Skin of body (tissue), 3 donors: ENCODE measurements at places on chromosomes 5 and 9. TPM values are rescaled to one million over a fixed set of nuclear protein-coding genes. Genes with fewer than 3 reads are reported as not detected.

DNA sequence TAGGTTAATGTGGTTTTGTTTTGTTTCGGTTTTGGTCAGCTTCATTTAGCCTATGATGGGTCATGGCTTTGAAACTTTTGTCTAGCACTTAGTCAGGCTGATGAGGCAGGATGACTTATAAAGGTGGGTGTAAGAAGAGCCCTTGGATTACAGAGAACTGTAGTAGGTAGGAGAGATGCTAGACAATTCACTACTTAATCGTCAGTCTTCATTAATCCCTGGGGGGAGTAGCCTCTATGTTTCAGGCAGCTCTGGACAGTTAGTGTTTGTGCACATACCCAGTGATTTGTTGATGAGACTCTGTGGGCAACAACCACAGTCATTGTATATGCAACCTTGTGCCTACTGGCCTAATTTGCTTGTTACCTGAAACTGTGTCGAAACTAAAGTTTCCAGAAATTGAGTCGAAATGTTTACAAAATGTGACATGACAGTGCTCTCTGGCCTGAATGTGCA lies 113.3 kb downstream of the MTREX start:
- DNase-seq = no peak

DNA sequence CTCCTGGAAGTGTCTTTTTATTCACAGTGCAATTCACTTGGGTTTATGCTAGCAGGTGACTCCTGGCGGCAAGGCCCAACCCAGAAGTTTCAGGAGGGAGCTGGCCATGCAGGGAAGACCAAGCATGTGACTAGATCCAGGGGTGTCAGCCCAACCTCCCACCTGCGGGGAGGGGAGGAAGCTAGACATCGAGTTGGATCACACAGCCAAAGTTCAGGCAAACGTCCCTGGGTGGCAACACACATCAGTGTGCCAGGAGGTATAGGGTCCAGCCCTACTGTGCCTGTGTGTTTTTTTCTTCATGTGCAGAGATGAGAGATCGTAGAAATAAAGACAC lies 25.3 kb downstream of the PNPLA7 start:
- DNase-seq = no peak

DNA sequence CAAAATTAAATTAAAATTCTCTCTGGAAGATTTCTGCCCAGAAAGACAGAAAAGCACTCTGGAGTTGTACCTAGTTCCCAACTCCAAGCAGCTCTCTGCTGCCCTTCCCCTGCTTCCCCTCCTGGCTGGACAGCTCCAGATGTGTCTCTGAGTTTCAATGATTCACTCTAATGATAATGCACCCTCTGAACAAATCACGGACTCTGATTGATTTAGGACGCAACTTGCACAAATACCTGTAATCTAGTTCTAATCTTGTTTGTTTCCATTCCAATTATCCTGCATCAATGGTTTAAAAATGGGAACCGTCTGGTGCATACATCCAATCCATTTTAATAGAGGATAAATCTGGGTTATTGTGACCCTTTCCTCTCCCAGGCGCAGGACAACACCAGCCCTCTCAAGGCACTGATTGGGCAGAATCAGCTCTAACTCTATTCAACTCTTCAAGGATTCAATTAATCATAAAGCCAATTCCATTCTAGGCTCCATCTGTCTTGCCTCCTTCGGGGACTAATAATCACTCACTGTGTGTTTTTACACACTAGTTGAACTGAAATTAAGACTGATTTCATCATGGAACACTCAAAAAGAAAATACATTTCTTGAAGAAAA lies 111.2 kb upstream of the LRRTM2 start:
- DNase-seq = no peak

DNA sequence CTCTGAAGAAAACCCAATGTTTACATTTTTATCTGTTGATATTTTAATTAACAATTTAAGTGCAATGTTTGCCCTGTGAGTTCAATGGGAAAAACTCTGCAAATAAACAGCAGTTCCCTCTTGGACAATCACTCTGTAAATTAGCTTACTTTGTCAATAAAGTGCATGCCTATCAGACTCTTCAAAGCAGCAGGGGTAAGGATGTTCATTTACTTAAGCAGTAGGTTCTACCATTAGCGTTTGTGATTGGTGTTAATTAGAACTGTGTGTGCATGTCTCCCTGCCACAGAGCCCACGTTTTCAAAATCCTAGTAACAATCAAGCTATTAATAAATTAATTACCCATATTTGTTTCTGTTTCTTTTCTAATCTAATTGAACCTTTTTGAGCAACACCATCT lies 1921.6 kb upstream of the WWC1 start:
- no peak for DNase-seq

DNA sequence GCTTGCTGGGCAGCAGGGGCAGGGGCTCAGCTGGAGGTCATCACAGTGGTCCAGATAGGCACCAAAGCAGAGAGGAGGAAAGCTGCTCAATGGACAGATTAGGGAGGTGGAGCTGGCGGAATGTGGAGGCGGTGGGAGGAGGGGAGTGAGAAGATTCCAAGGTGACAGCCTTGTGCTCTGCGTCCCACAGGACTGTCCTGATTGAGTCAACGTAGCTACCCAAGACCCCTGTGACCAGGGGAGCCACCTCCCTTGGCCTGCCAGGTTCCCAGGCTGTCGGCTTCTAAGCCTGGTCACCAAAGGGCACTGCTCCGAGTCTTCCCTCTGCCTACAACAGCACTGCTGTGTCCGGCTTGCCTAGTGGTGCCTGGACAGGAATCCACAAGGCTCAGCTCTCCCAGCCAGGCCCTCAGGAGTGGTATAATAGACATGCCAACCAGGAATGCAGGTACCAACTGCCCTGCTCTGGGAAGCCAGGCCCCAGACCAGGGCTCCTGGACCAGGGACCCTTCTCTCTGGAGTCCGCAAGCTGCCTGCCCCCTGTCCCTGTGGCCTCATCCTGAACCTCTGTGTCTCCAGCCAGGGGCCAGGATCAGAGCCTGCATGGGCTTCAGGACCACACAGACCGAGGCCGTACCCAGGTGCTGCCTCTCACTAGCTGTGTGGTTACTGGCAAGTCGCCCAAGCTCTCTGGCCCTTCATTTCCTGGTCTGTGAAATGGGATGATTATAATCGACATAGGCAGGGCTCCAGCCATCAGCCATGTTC lies 67.9 kb downstream of the STK10 start:
- no peak for DNase-seq

- peak; percentile 64 for DNase-seq
Observed at GRCh38 chr9:115117999-115118878, at the start of gene TNC. TSS of gene TNC (minus strand) at chr9:115118157. CDS start at chr9:115091018, 27,139 bp downstream.

DNA sequence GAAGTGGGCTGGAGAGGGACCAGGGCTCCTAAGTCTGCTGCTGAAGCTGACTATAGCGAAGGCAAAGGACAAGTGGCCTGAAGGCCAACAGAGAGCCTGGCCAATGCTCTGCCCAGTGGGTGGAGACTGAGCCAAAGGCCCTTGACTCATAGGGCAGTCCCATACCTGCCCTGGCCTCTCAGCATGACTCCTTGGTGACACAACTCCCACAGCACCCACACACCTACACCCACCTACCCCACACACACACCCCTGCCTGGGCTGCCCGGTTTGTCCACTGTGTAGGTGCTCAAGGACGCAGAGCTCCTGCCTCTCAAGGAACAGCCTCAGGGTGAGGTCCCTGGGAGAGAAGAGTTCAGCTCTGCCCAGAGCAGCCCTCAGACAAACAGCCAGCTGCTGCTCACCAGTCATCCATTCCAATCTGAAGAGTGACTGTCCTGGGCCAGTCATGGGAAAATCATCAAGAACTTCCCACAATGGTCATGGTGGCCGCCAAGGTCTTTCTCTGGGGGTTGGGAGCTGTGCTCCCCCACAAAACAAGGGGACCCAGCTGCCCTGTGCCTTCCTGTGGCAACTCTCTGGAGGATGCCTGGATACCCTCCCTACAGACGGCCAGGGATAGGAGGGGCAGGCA lies 5.0 kb downstream of the TNIP1 start:
- DNase-seq = no peak

DNA sequence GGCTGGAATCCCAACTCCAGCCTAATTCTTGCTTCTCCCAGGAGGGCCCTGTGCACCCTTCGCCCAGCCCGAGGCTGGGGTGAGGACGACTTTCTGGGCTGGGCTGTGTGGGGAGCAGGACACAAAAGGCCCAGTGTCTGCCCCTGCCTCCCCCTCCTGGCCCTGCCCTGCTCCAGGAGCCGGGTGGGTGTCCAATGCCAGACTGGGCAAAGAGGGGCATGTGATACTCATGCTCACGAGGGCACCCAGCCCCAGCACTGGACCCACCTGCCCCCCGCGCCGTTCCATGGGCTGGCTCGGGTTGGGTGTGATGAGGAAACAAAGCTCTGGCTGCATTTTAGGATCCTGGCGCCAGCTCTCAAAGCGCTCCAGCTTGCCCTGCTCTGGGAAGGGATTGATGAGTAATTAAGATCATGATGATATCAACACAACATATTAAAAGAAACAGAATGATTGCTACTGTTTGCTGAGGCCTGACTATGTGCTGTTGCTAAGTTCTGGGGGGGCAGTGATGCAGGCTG lies 30.7 kb downstream of the LHX2 start:
- no peak for DNase-seq

DNA sequence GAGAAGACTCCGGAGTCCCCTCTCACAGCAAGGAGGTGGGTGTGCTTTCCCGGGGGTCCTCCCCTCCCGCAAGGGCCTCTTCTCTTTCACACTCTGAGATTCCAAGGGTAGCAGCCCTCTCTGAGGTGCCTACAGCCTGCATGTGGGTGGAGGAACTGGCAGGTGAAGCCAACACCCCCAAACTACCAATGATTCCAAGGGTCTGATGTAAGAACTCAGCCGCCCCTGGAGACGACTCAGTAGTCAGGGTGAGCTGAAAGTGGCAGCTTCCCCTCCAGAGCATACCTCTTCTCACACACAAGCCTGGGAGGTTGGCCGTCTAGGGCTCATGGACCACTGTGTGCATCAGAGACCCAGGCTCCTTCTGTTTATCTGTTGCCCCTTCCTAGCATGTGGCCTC lies 66.1 kb downstream of the TSPAN17 start:
- no peak for DNase-seq

GRCh38 chr9:80811656-80812055 lies 877.7 kb downstream of the TLE1 start:
- no peak for DNase-seq

DNA sequence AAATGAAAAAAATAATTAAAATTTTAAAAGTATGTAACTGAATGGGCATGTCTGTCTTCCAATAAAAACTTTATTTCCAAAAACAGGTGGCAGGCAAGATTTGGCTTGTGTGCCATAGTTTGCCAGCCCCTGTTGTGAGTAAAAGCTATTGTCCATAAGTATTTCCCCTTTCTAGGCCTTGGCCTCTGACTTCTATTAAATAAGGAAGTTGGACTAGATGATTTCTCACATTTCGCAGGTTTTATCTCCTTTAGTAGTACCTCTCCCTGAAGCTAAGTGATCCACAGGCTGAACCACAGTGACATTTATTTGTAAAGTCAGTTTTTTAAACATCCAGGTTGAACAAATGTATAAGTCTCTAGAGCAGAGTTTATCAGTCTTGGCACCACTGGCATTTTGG lies 41.3 kb downstream of the RECK start:
- DNase-seq = no peak

DNA sequence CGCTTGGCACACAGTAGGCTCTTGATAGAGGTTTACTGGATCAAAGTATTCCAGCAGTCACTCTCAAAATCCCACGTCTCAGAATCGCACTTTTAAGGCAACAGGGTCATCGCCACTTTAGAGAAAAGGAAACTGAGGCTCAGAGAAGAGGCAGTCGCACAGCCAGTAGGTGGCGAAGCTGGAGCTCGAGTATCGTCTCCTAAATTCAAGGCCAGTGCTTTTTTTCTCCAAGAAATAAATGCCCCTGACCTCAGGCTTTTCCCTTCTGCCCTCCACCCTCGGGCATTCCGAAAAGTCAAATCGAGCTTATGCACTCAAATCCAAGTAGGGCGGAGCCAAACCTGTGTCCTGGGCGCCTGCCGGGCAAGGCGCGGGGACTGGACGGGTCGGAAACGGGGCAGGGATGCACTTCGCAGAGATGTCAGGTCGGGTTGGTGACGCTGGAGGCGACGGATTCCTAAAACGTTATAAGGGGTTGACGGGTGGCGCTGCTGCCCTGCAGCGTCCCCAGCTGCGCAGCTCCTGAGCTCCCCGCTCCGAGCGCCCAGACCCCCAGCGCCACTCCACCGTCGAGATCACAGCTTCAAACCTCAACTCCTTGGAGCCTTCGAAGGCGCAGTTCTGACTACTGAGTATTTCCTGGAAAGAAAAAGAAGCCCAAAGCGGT lies 4.7 kb upstream of the FOXB2 start:
- no peak for DNase-seq

GRCh38 chr9:111984086-111984802 lies 87.6 kb downstream of the UGCG start:
- no peak for DNase-seq

GRCh38 chr5:109454731-109455505 lies 45.1 kb upstream of the PJA2 start:
- DNase-seq = peak; percentile 49

- DNase-seq = no peak
Observed at GRCh38 chr9:103410059-103410458, 414.9 kb downstream of the CYLC2 start.

GRCh38 chr5:83364312-83365299 lies 106.9 kb upstream of the VCAN start:
- no peak for DNase-seq

- no peak for DNase-seq
Observed at GRCh38 chr5:61702784-61703183, 370.7 kb downstream of the ZSWIM6 start.

DNA sequence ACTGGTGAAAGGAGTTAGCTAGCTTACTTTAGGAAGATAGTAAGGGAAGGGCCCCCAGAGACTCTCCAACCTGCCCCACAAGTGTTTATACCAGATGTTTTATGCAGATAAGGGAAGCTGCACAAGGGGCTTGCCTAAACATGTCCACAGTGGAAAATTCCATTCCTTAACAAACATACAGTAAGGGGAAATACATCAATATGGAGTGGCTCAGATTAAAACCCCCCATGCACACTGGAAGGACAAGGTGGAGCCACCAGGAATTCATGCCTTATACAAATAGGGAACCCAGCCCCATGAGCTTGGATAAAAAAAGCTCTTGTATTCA lies 106.3 kb upstream of the GPBP1 start:
- DNase-seq = no peak

GRCh38 chr5:108579236-108579635 lies 168.5 kb upstream of the FER start:
- no peak for DNase-seq

DNA sequence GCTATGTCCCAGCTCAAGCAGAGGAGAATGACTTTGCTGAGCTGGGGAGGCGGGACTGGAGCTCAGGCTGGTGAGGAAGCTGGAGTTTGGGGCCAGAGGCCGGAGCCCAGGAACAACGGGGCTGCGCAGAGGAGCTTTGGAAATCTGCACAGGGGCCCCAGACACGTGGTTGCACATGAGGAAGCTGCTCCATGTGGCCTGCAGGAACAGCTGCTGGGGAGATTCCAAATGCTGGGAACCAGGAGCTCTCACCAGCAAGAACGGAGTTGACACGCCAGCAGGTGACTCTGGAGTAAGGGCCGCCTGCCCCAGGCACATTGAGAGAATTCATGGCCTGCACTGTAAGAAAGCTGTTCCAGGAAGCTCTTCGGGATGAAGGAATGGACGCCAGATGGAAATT lies 91.0 kb downstream of the OLFM1 start:
- DNase-seq = no peak

- DNase-seq = no peak
Observed at GRCh38 chr5:32848681-32849080, 137.6 kb downstream of the NPR3 start.

Gene DND1
- total RNA-seq = 0.30 TPM

Gene TSLP
- total RNA-seq = 0.59 TPM

Gene AFAP1L1
- 20.8 TPM for total RNA-seq

Gene KIF24
- total RNA-seq = 2.6 TPM

Gene QRFP
- not detected for total RNA-seq

Gene ABLIM3
- 7.9 TPM for total RNA-seq

Gene MOB3B
- total RNA-seq = 4.5 TPM

Gene PLPP7
- 4.6 TPM for total RNA-seq

Gene FCN1
- 18.5 TPM for total RNA-seq

Gene SPATA31E1
- not detected for total RNA-seq
